Memory B cell (primary cell): ENCODE measurements at places on chromosomes 12 and 14.

GRCh38 chr14:95136631-95137030 is 20.7 kb downstream of the DICER1 start:
- no peak for DNase-seq

- DNase-seq, result no peak
These were observed 14.5 kb upstream of the TCTN2 start for GRCh38 chr12:123656392-123656791.

DNA sequence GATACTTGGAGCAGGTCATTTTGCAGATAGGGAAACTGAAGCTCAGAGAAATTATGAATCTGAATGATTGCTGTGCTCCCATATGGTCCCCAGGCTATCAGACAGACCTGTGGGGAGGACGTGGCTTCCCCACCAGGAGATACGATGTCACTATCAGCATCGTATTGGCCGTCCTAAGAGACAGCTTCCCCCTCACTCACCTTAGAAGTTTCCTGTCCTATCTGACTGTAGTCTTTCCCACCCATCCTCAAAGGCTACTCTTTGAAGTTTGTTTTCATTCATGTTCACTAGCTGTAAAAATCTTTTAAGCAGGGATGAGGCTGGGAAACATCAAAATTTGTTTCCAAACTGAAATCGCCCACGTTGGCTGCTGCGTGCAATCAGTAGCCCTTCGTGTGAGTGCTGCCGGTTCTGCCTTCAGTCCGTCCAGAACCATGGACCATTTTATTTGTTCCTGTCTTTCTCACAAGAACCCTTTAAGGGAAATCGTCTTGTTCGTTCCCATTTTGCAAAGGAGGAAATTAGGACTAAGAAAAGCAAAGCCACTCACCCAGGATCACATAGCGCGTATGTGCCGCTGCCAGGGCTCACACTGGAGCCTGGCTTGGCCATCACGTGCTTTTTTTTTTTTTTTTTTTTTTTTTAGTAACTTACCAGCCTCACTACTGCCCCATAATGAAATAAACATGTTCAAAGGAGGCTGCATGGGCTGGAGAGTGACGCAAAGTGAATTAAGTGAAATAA is 1.0 kb upstream of the KDM2B start:
- no peak for DNase-seq

DNA sequence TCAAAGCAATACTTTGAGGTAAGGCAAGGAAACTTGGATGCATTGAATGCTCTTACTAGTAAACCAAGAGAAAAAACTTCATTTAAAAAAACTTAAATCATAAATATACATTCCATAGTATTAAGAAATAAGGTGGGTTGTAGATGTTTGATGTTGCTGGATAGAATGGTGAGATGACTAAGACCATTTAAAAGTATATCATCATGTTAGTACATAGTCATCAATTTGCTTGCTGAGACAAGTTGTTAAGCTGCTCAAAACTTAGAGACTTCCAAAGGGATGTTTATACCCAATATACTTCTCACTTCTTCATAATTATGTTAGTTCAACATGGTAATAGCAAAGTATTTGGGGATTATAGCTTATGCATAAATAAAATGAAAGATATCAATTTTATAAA is 675.5 kb upstream of the MGAT4C start:
- DNase-seq, result no peak

DNA sequence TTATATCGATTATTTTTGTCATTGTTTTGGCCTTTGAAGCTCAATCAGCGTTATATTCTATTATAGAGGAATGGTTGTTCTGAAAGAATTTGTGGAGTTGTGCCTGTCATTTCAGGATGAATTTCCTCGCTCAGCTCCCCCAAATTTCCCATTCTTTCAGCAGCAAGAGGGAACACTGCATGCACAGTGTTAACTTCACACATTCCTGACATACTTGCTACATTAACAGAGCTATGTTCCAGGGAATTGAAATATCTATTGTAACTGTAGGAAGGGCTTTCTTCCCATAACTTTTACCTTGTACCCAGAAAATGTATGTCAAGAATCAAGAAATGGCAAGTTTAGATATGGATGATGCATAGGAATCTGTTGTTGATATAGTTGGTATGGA is 379.0 kb downstream of the LRIG3 start:
- DNase-seq, result no peak

DNA sequence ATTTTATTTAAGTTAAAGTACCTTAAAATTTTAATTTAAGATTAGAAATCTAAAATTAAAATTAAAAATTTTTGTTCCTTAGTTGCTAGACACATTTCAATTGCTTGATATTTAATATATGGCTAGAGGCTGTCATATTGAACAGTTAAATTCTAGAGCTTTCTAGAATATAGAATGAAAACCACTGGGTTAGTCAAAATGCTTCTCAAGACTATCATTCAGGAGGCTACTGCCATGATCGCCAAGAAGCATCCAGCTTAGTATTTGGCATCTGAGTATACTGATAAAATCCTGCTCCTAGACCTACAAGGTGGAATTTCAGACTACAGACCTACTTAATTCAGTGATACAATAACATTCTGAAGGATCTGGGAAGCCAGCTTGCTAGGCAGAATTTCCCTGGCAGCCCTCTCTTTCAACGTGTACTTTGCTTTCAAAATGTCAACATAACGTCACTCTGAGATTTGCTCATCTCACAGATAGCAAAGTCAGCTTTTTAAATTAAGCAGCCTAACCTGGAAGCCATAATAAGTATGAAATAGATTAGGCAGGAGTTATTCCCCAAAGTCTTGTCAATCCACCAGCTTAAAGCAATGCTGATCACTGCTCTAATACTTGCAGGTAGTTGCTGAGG is 525.8 kb downstream of the FSCB start:
- DNase-seq, result no peak

- DNase-seq, result no peak
These were observed 29.0 kb upstream of the MED13L start for GRCh38 chr12:116306506-116306905.

DNA sequence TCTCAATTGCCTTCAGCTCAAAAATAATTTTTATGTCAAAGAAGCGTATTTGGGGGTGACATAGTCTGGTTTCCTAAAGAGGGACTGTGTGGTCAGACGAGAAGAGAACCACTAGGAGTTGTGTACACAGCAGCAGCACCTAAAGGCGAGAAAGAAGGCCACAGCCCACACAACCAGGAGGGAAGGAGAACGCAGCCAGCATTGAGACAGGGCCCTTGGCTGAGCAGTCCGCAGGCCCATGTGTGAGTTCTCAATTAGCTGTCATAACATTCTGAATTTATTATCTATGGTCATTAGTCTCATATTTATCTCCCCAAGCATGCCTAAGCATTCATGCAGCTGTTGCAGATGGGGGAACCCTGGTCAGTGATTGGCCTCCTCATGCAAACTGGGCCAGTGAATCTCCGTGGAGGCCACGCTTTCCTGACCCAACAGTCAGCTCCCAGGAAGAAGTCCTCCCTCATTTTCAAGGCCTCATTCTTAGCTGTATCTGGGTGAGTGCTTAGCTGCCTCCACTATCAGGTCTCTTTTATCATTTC is 81.2 kb upstream of the ATF7IP start:
- no peak for DNase-seq
